ENCODE measurements at places on chromosomes 12 and 14. TPM values are rescaled to one million over a fixed set of nuclear protein-coding genes. Genes with fewer than 3 reads are reported as not detected.

DNA sequence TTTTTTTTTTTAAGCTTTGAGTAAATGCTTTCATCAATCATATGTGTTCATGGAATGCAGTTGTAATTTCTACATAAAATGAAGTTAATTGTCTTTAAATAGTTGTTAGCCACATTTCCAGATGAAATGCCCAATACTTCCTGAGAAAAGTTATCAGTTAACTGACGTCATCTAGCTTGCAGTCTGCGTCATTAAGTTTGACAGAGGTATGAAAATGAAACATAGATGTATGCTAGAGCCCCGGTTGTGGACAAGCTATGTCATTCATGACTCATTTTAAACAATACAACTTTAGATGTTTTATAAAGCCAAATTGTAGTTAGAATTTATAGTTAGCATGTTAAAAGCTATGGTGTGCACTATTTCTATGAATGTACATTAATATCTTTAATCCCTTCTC is 90.7 kb downstream of the PLEKHA5 start:
- DNase-seq: no peak
- no peaks in the 10 kb centered on the region for H3K36me3 ChIP-seq
- no peak overlapping the region for H3K27ac ChIP-seq
- peaks cover 5% of the 10 kb centered on the region for H3K4me1 ChIP-seq

DNA sequence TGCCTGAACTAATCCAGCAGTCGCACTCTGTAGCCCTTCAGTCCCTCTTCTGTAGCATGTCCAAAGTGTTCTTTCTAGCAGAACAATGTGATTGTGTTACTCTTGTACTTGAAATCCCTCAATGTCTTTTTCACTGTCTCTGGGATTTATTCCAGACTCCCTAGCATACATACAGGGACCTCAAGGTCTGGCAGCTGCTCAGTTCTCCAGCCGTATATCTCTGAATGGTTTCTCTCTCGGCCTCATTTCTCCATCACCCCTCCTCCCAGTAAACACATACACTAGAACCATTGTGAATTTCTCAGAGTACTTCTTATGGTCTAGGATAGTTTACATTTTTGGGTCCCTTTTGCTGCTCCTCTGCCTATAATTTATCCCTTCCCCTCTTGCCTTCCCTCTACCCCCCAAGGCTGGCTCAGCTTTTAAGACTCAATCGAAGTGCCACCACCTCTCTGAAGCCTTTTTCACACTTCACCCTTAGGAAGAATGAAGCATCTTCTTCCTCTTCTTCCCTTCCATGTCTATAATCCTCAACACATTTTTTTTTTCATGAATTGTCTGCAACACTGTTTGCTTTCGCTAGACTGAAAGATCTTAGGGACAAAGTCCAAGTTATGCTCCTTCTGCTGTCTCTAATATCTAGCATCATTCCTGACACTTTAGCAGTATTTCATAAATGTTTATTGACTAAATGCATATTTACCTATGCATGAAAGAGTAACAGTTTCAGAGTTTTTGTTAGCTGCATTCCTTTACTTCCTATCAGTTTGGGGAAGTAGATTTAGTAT is 446.1 kb downstream of the ZFP36L1 start:
- no peak for DNase-seq
- no peaks in the 10 kb centered on the region for H3K36me3 ChIP-seq
- no peak overlapping the region for H3K27ac ChIP-seq
- H3K4me1 ChIP-seq: no peaks in the 10 kb centered on the region

GUCY2C gene
- not detected for polyA plus RNA-seq

DNA sequence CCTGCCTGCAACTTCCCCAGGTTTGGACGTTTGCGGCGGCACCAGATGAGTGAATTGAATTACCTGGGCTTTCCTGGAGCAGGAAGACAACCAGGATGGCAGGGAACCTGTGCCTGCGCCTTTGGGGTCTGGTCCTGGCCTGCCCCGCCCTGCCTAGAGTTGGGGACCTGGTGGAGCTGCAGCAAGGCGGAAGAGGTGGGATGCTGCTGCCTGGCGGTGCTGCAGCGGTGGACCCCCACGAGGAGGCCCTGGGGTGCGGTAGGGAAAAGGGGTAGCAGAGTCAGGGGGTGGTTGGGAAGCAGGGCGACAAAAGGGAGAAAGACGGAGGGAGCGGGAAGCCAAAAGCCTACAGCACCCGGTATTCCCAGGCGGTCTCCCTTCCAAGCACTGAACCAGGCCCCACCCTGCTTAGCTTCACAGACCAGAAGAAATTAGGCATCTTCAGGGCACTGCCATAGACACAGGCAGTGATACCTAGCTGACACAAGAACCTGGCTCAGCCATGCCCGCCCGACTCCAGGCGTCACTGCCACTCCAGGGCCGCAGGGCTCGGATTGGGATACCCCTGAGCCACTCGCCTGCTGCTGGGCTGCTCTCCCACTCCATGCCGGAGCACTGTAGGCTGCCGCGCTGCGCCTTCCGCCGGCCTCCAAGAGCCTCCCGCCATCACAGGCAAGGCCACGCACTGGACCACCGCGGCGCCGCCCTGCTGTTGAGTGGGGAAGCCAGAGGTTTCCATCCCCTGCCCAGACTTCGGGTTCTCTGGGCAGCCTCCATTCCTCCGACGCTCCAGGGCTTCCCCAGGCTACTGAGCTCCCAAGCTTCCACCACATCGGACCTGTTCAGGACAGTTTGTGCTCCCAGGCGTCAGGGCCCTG is 155.2 kb upstream of the ALG10B start:
- H3K27me3 ChIP-seq: peaks cover 76% of the 10 kb centered on the region
- no peak overlapping the region for H3K27ac ChIP-seq
- H3K4me3 ChIP-seq: no peak overlapping the region

EPYC gene
- polyA plus RNA-seq: not detected

RDH5 gene
- 5.4 TPM for polyA plus RNA-seq

GRCh38 chr12:107236824-107237511 is 143.6 kb upstream of the CRY1 start:
- no peak overlapping the region for H3K27ac ChIP-seq
- DNase-seq: no peak
- no peak overlapping the region for H3K4me3 ChIP-seq
- no peaks in the 10 kb centered on the region for H3K36me3 ChIP-seq
- no peaks in the 10 kb centered on the region for H3K4me1 ChIP-seq

- no peak overlapping the region for H3K27ac ChIP-seq
- no peak overlapping the region for H3K4me3 ChIP-seq
- peaks cover 28% of the 10 kb centered on the region for H3K36me3 ChIP-seq
- H3K4me1 ChIP-seq: no peaks in the 10 kb centered on the region
- H3K27me3 ChIP-seq: no peaks in the 10 kb centered on the region
Observed at GRCh38 chr14:75648066-75648838, 12.4 kb downstream of the ERG28 start.

FOS gene
- 309 TPM for polyA plus RNA-seq

DNA sequence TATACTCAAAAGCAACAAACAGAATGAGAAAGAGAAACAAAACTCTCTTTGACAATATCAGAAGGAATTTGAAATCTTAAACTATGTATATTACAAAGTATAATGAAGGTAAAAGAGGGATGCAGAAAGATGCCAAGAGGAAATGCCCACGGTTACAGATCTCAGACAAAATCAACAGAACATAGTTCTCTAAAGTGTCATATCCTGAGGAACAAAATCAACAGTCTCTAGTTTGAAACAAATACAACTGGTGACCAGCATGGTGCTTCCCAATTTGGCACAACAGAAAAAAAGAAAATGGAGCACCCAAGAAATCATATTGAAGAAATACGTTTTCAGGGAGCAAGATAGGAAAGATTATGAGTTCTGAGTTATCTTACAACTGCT is 116.5 kb downstream of the METTL25 start:
- H3K27me3 ChIP-seq: no peaks in the 10 kb centered on the region
- H3K4me1 ChIP-seq: no peaks in the 10 kb centered on the region
- H3K27ac ChIP-seq: peak overlapping the region; percentile 62
- no peak overlapping the region for H3K4me3 ChIP-seq
- DNase-seq: no peak
- H3K36me3 ChIP-seq: no peaks in the 10 kb centered on the region

CLEC6A gene
- polyA plus RNA-seq: not detected

DNA sequence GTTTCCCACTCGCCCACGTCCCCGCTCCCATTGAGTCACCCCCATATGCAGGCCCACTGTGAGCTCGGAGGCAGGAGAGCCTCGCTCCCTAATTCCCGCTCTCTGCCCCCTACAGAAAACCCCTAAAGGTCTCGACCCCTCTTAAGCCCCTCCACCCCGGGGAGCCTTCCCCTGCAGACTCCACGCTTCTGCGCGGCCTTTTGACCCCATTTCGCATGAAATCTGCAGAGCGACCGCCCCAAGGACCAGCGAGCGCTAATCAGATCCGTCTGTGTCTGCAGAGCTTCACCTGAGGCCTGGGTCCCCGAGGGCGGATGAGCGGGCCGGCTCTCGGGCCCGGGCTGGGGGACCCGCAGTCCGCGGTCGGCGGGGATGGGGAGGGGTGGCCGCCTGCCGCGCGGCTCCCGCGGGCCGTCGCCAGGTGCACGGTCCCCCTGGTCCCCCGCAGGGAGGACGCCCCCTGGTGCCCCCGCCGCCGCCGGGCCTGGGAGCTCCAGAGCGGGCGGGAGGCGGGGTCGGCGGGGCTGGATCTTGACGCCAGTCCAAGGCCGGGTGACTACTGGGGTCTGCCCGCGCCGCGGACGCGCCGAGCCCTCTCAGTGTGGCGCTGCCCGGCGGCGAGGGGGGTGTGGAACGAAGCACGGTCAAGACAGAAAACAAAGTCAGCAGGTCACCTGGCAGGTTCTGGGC is 10.1 kb downstream of the BMP4 start:
- H3K4me1 ChIP-seq: no peaks in the 10 kb centered on the region
- DNase-seq: peak; percentile 51

MSI1 gene
- 1.3 TPM for polyA plus RNA-seq

DNA sequence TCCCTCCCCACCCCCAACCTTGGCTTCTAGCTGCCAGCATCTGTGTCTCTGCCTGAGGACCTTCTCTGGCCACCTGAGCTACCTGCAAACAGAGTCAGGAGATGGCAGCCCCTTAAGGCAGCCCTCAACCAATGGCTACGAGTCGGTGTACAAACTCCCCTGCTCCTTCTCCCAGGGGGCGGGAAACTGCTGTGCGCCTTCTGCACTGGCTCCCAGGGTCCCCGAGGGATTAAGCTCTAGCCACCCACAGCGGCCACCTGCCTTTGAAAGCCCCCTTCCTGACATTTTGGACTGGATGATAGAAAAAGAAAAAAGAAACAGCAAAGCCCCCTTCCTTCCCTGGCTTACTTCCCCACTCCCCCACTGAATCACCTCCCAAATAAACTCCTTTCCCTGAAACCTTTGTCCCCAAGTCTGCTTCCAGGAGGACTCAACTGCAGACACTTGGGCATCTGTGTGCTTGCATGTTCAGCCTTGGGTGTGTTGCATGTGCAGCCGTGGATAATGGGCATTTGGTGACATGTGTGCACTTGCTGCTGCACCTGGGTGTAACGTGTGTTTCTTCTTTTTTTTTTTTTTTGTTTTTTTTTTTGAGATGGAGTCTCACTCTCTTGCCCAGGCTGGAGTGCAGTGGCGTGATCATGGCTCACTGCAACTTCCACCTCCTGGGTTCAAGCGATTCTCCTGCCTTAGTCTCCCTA is 6.0 kb downstream of the SDS start:
- no peaks in the 10 kb centered on the region for H3K4me1 ChIP-seq
- DNase-seq: no peak
- no peak overlapping the region for H3K27ac ChIP-seq
- no peaks in the 10 kb centered on the region for H3K36me3 ChIP-seq
- H3K27me3 ChIP-seq: no peaks in the 10 kb centered on the region

GRCh38 chr12:100170313-100170858 is 27.7 kb upstream of the BLTP3B start:
- H3K27ac ChIP-seq: no peak overlapping the region
- no peaks in the 10 kb centered on the region for H3K4me1 ChIP-seq
- H3K27me3 ChIP-seq: no peaks in the 10 kb centered on the region

- no peak for DNase-seq
- H3K4me1 ChIP-seq: no peaks in the 10 kb centered on the region
- H3K36me3 ChIP-seq: no peaks in the 10 kb centered on the region
- no peaks in the 10 kb centered on the region for H3K27me3 ChIP-seq
Observed at GRCh38 chr14:39469094-39469710, 37.0 kb upstream of the FBXO33 start.

DNA sequence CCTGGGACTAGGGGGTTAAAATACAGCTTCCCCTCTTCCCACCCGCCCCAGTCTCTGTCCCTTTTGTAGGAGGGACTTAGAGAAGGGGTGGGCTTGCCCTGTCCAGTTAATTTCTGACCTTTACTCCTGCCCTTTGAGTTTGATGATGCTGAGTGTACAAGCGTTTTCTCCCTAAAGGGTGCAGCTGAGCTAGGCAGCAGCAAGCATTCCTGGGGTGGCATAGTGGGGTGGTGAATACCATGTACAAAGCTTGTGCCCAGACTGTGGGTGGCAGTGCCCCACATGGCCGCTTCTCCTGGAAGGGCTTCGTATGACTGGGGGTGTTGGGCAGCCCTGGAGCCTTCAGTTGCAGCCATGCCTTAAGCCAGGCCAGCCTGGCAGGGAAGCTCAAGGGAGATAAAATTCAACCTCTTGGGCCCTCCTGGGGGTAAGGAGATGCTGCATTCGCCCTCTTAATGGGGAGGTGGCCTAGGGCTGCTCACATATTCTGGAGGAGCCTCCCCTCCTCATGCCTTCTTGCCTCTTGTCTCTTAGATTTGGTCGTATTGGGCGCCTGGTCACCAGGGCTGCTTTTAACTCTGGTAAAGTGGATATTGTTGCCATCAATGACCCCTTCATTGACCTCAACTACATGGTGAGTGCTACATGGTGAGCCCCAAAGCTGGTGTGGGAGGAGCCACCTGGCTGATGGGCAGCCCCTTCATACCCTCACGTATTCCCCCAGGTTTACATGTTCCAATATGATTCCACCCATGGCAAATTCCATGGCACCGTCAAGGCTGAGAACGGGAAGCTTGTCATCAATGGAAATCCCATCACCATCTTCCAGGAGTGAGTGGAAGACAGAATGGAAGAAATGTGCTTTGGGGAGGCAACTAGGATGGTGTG is 1.9 kb downstream of the GAPDH start:
- peak overlapping the region; percentile 97 for H3K4me3 ChIP-seq
- H3K36me3 ChIP-seq: peaks cover 46% of the 10 kb centered on the region
- no peaks in the 10 kb centered on the region for H3K27me3 ChIP-seq

GRCh38 chr12:124419292-124420040 is 124.6 kb downstream of the RFLNA start:
- peaks cover 54% of the 10 kb centered on the region for H3K4me1 ChIP-seq
- DNase-seq: no peak
- peak overlapping the region; percentile 16 for H3K27ac ChIP-seq
- H3K4me3 ChIP-seq: no peak overlapping the region

DNA sequence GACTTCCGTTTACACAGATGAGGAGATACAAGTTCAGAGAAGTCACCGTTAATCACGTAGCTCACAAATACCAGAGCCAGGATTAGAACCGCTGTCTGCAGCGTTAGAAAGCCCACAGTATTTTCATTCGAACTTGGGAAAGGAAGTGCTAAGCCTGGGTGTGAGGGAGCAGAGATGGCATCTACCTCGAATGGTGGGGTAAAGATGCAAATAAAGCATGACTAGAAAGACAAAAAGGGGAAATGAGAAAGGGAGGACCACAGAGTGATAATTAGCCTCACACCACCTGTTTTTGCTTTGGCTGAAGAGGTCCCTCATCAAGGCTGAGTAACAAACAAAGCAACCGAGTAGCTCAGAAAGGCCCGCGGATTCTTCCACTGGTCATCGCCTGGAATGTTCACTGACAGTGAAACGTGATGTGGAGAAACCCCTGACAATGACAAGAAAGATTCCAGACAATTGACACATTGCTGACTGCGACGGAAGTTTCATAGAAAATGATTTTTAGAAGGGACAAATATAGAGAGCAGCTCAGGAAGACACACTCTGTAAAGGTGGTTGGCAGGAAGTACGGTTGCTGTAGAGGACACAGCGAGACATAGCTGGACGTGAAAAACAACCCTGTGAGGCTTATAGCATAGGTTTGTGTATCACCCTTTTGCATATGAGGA is 31.5 kb upstream of the BHLHE41 start:
- no peak for DNase-seq
- H3K4me1 ChIP-seq: peaks cover 21% of the 10 kb centered on the region
- no peaks in the 10 kb centered on the region for H3K36me3 ChIP-seq
- H3K4me3 ChIP-seq: no peak overlapping the region
- no peaks in the 10 kb centered on the region for H3K27me3 ChIP-seq

Measured in SK-N-SH (cell line).